Activated T-cell treated with anti-CD3 and anti-CD28 coated beads, Interleukin-2, amount 50 U/mL, for 72 hours (primary cell): ENCODE measurements at places on chromosomes 2 and 18. TPM values are rescaled to one million over a fixed set of nuclear protein-coding genes. Genes with fewer than 3 reads are reported as not detected.

SGPP2 gene
- 20.9 TPM for total RNA-seq

FRZB gene
- total RNA-seq, result not detected

MRO gene
- total RNA-seq, result not detected

NXPH2 gene
- total RNA-seq, result not detected

COLEC12 gene
- not detected for total RNA-seq

GCG gene
- not detected for total RNA-seq

HOXD13 gene
- not detected for total RNA-seq

AMER3 gene
- not detected for total RNA-seq

PIAS2 gene
- total RNA-seq, result 23.4 TPM

PJVK gene
- total RNA-seq, result 6.8 TPM

PRADC1 gene
- 17.3 TPM for total RNA-seq
